ENCODE measurements at places on chromosomes 7 and 10.

DNA sequence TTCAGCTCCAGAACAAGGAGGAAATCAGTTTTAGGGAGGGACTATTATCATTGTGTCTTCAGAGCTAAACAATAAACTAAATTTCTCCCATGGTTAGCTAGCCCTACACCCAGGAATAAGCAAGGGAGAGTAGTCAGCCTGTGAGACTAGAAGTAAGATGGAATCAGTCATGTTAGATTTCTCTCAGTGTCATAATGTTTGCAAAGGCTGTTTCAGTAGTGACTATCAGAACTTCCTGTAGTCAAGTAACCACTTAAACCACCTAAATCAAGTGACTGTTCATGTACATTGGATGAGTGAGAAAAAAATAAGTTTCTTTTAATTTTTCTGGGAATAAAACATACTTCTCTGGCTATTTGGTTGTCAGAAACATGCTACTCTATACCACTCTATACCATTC is 121.6 kb downstream of the KCND2 start:
- DNase-seq: no peak

DNA sequence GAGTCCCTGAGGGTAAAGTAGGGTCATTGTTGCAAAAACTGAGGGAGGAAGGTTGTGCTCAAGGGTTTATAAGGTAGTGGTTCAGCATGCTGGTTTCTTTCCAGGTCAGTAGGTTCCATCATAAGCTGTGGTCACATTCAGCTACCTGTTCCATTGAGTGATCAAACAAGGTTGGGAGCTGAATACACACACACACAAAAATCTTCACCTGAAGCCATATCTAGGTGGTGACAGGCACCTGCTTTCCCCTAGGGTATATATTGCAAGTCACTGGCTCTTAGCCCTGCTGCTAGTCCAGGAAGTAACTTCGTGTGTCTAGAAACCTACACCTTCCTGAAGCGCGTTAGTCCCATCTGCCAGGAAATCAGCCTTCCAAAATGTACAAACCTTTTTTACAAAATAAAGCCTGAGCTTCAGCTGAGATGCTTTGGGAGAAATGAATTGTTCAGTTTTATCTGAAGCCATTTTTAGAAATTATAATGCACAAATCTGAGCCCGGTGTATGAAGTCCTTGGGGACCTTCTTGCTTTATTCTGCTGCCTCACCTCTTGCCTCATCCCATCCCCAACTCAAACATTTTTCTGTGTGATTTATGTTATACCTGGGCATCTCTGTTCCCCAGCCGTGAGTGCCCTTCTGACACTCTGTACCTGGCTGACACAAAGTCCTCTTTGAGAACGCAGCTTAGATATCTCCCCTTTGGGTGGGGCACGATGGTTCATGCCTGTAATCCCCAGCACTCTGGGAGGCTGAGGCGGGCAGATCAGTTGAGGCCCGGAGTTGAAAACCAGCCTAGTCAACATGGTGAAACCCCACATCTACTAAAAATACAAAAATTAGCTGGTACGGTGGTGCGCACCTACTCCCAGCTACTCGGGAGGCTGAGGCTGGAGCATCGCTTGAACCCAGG is 10.6 kb upstream of the LAMTOR4 start:
- DNase-seq: no peak

- no peak for DNase-seq
These were observed 39.7 kb upstream of the HYAL4 start for GRCh38 chr7:123805287-123805686.

- no peak for DNase-seq
These were observed 171.8 kb downstream of the SEMA3A start for GRCh38 chr7:84022684-84023308.

DNA sequence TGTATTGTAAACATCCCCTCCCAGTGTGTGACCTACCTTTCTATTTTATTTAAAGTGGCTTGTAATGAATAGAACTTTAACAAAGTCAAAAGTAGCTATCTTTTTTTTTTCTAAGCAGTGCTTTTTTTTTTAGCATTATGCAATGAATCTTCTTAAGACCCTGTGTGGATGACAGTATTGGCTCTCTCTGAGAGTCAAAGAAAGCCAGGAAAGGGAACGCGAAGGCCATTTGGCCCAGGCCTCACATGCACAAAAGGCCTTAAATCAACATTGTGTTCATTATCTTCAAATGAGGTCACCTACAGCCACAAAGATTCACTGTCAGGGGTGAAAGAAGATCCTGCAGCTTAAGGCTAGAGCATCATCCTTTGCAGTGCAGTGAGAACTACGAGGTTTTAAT is 721.5 kb downstream of the GRID1 start:
- no peak for DNase-seq
